ENCODE measurements at places on chromosomes 11 and 22. TPM values are rescaled to one million over a fixed set of nuclear protein-coding genes. Genes with fewer than 3 reads are reported as not detected.

The MRTFA gene
- total RNA-seq: 116 TPM

GRCh38 chr22:46592390-46592872 lies 27.8 kb upstream of the GRAMD4 start:
- H3K27me3 ChIP-seq: no peaks in the 10 kb centered on the region
- H3K36me3 ChIP-seq: no peaks in the 10 kb centered on the region
- DNase-seq: peak; percentile 84
- no peak overlapping the region for H3K4me3 ChIP-seq
- H3K4me1 ChIP-seq: peaks cover 54% of the 10 kb centered on the region

The RBFOX2 gene
- total RNA-seq: 339 TPM

- H3K27me3 ChIP-seq: no peaks in the 10 kb centered on the region
- DNase-seq: peak; percentile 3
- H3K4me1 ChIP-seq: no peaks in the 10 kb centered on the region
Observed at GRCh38 chr11:37298173-37298572, 700.1 kb upstream of the RAG2 start.

The KCNJ5 gene
- 67.5 TPM for total RNA-seq

The GGTLC2 gene
- total RNA-seq: not detected

DNA sequence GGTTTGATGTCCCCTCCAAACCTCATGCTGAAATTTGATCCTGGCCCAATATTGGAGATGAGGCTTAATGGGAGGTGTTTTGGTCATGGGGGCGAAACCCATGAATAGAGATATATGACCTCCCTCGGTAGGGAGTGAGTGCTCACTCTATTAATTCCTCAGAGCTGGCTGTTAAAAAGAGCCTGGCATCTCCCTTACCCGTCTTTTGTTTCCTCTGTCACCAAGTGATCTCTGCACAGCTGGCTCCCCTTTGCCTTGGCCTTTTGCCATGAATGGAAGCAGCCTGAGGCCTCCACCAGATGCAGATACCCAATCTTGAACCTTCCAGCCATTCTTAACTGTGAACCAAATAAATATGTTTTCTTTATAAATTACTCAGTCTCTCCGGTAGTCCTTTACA lies 4.5 kb upstream of the CCDC81 start:
- no peaks in the 10 kb centered on the region for H3K4me1 ChIP-seq
- H3K36me3 ChIP-seq: no peaks in the 10 kb centered on the region
- H3K4me3 ChIP-seq: no peak overlapping the region
- no peaks in the 10 kb centered on the region for H3K27me3 ChIP-seq
- DNase-seq: no peak

The LRRC32 gene
- 15.9 TPM for total RNA-seq

GRCh38 chr11:125153837-125154236 lies 10.7 kb upstream of the PKNOX2 start:
- H3K27ac ChIP-seq: no peak overlapping the region
- no peaks in the 10 kb centered on the region for H3K4me1 ChIP-seq
- H3K27me3 ChIP-seq: no peaks in the 10 kb centered on the region
- H3K4me3 ChIP-seq: no peak overlapping the region
- DNase-seq: no peak

- peak overlapping the region; percentile 87 for H3K4me3 ChIP-seq
- DNase-seq: no peak
- H3K27me3 ChIP-seq: no peaks in the 10 kb centered on the region
Observed at GRCh38 chr11:57568330-57568766, 876 bp upstream of the UBE2L6 start.

The P2RX6 gene
- total RNA-seq: 11.8 TPM

The MRGPRX4 gene
- total RNA-seq: not detected

The USP28 gene
- 95.9 TPM for total RNA-seq

GRCh38 chr11:8806974-8807373 lies 104.0 kb upstream of the AKIP1 start:
- no peak overlapping the region for H3K27ac ChIP-seq
- H3K4me1 ChIP-seq: peaks cover 42% of the 10 kb centered on the region
- no peak overlapping the region for H3K4me3 ChIP-seq
- H3K36me3 ChIP-seq: no peaks in the 10 kb centered on the region
- DNase-seq: no peak
- no peaks in the 10 kb centered on the region for H3K27me3 ChIP-seq

GRCh38 chr11:69572233-69572860 lies 68.6 kb upstream of the CCND1 start:
- no peak overlapping the region for H3K4me3 ChIP-seq
- H3K27me3 ChIP-seq: no peaks in the 10 kb centered on the region
- no peak for DNase-seq
- no peaks in the 10 kb centered on the region for H3K36me3 ChIP-seq
- H3K27ac ChIP-seq: no peak overlapping the region
- no peaks in the 10 kb centered on the region for H3K4me1 ChIP-seq

GRCh38 chr11:76863196-76863777 lies 2.6 kb downstream of the ACER3 start:
- H3K4me1 ChIP-seq: peaks cover 8% of the 10 kb centered on the region
- no peaks in the 10 kb centered on the region for H3K36me3 ChIP-seq
- no peak overlapping the region for H3K4me3 ChIP-seq
- no peaks in the 10 kb centered on the region for H3K27me3 ChIP-seq
- H3K27ac ChIP-seq: no peak overlapping the region

The PGA3 gene
- not detected for total RNA-seq

- no peaks in the 10 kb centered on the region for H3K36me3 ChIP-seq
- no peak overlapping the region for H3K4me3 ChIP-seq
- no peaks in the 10 kb centered on the region for H3K27me3 ChIP-seq
Observed at GRCh38 chr22:49500942-49501395, 326.7 kb downstream of the BRD1 start.

The OR8G5 gene
- total RNA-seq: not detected

The FJX1 gene
- total RNA-seq: 6.1 TPM

DNA sequence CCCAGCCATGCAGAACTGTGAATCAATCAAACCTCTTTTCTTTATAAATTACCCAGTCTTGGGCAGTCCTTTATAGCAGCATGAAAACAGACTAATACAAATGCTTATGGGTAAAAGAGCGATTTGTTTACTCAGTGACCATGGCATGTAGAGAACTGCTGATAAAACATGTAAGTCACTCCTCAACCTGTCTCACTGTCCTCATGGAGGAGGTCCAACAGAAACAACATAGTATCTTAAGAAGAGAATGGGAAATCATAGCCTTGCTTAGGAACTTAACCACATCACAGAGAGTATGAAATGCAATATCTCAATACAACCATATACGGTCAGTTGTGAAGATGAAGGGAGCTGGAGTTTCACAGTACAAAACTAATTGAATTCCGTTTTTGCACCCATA lies 1734.0 kb upstream of the RAG2 start:
- H3K27me3 ChIP-seq: no peaks in the 10 kb centered on the region
- no peak overlapping the region for H3K27ac ChIP-seq
- DNase-seq: no peak
- H3K4me3 ChIP-seq: no peak overlapping the region
- no peaks in the 10 kb centered on the region for H3K36me3 ChIP-seq

DNA sequence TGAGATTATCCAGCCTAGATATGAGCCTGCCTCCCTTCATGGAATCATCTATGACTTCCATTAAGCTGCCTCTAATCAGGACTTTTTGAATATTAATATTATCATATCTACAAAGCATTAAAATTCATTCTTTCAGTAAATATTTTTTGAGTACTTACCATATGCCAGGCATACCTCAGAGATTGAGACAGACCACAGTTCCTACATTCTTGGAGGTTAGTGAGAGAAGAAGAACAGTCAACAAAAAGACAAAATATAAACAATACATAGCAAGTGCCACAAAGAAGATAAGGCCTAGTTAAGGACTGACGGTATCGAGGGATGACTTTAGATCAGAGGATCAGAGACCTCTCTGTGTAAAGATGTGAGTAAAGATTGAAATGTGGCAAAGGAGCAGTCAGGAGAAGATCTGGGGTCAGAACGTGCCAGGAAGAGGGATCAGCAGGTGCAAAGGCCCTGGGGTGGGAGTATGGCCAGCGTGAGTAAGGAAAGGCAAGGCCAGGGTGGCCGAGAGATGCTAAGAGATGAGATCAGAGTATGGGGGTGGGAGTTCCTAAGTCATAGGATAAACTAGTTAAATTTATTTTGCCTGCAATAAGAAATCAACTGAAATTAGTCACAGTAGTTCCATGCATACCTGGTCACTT lies 15.4 kb downstream of the SLC35C1 start:
- DNase-seq: no peak
- H3K36me3 ChIP-seq: no peaks in the 10 kb centered on the region
